ENCODE measurements at places on chromosomes 5 and 9.

DNA sequence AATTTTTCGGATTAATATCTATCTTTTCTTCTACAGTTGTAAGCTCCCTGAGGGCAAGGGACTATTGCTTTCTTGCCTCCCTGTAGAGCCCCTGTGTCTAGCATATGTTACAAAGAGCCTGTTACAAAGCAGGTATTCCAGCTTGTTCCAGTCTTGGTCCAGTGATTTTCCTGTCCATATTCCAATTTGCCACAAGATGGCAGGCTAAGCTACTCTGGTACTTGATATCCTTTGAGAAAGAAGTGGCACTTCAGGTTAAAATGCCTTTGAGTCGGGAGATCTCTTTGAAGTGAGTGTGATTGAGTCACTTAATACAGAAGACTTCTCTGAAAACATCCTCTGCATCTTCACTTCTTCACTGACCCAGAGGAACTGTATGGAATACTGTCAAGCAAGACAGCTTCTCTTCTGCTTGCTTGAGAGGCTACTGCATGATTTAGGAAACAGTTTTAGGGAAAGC is 24.5 kb downstream of the CAVIN4 start:
- DNase-seq = no peak

DNA sequence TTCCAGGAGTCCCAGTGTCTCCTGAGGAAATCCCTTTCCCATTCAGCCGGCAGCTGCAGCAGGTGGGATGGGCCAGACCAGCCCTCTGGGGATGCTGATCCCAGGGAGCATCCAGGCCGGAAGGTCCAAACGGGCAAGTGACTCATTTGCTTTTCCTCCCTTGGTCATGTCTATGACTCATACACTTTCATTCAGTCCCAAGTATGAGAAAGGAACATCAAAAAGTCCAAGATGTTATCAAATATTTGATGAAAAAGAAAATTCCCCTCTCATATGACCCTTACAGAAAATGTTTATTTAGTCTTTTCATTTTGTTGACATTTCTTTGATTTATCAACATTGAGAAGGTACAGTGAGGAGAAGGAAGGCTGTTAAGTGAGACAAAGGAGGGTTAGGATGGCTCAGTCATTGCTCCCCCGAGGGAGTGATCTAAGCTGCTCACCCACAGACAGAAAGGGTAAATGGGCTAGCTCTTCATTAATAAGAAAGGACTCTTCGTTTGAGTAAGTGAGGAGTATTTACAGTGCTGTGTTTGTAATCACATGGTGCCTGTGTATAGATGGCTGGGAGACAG is 117.6 kb upstream of the ANKRD55 start:
- no peak for DNase-seq

GRCh38 chr5:82975812-82976211 is 101.4 kb downstream of the TMEM167A start:
- DNase-seq = no peak

- DNase-seq = no peak
These were observed 361.8 kb upstream of the ACTBL2 start for GRCh38 chr5:57844410-57844809.
